ENCODE measurements at places on chromosomes 4 and X. TPM values are rescaled to one million over a fixed set of nuclear protein-coding genes. Genes with fewer than 3 reads are reported as not detected.

Gene GABRE
- 8.4 TPM for total RNA-seq

Gene ESX1
- not detected for total RNA-seq

Gene KLHL4
- 65.0 TPM for total RNA-seq

Gene MRFAP1L1
- 62.2 TPM for total RNA-seq
